Coronary artery (tissue), 2 donors: ENCODE measurements at places on chromosomes 4 and X.
A peak's percentile ranks its signal among the peaks of the same experiment; 100 is the strongest.

DNA sequence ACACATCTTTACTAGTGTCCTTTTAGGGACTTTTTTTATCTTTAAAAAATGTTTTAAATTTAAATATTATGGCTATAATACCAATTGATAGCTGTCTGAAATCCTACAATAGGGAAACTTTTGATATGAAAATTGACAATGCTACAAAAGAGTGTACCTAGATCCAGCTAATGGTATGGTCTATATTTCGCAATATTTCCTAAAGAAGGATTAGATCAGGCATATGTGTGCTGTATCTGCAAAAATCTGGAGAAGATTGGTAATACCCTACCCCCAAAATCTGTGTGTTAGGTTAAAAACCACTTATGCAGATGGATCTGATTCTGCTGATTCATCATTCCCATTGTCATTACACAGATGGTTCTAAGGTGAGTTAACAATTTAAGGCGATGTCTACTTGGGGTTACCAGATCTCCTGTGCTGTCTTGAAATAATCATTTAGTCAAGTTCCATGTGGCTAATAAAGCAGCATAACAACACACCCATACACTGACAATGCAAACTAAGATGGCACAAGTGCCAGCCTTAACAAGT lies 137.1 kb downstream of the GASK1B start:
- DNase-seq, result no peak

GRCh38 chr4:122577808-122578781 lies 42.8 kb downstream of the IL21 start:
- DNase-seq, result no peak

DNA sequence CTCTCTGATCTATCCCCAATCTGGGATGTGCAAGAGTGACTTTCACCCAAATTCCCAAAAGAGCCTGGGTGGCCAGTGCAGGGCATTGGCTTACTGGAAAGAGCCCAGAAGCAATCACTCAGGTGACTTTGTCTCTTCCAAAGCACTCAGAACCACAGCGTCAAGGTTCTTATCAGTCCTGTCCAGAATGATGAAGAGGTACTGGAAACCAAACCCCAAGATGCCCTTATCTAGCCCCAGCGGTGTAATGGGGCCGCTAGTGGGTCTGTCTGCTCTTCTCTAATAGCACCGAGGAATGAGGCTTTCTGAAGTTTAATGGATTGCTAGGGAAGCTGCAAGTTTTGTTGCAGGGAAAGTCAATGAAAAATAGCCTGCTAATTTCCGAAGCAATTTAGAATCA lies 21.6 kb downstream of the CLNK start:
- no peak for DNase-seq

DNA sequence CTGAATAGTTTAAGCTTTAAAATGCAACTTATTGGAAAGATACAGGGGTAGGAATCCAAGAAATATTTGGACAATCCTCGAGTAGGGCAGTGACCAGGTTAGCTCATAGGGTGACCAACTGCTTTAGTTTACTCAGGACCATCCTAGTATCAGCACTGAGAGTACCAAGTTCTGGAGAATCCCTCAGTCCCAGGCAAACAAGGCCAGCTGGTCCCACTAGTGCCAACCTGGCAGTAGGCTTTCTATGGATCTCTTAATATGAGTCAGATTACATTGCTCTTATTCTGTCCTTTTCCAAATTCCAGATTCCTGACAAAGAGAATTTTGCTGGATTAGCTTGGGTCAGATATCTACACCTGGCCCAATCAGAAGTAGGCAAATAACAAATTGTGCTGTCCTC lies 493.7 kb downstream of the KCNIP4 start:
- DNase-seq, result no peak

DNA sequence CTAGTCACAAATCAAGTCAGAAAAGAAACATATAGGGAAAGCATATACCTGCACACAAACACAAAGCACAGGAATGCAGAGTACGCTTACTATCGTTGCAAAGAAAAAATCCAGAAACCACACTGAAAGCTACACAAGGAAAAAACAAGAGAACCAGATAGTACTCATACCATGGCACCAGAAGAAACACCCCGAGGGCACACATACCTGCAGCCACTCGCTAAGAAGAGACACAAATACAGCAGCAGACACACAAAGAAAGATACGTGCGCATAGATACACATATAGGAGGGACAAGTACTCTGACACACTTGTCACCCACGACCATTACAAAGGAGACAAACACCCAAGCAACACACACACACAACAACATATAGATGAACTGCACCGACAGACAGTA lies 1.4 kb upstream of the SLC38A5 start:
- no peak for DNase-seq

DNA sequence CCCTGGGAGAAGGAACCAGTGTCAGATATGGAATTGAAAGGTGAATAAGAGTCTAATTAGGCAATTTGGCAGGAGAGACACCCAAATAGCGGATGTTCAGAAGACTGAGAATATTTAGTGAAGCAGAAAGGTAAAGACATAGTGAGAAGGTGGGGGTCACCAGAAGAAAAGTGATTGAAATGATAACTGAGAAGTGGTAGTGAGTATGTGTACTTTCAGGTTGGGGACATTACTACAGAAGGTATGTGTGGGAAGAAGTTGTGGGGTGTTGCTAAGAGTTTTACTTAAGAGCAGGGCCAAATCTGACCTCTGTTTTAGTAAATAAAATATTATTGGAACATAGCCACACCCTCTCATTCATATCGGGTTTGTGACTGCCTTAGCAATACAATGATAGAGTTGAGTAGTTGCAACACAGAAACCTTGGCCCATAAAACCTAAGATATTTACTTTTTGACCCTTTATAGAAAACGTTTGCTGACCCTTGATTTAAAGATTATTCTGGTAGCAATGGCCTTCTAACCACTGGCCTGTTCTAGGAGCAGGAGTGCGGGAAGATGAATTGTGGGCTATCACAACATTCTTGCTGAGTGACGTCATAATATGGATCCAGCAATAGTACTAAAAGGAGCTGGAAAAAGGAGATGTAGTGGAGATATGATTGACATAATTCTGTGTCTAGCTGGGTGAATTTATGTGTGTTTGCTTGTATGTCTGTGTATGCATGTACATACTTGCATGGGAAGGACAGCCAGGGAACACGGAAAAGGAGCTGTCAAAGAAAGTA lies 115.3 kb downstream of the HS3ST1 start:
- DNase-seq, result no peak

DNA sequence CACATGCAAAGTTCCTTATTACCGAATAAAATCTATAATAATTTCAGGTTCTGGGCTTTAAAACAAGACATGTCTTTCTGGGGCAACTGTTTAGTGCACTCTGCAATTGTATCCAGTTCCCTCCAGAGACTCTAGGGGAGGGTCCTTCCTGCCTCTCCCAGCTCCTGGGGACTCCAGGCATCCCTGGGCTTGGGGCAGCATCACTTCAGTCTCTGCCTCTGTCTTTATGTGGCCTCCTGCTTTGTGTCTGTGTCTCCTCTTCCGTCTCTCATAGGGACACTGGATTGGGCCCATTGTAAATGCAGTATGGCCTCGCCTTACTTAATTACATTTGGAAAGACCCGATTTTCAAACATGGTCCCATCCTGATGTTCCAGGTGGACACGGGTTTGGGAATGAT lies 10.9 kb upstream of the ASMTL start:
- no peak for DNase-seq

GRCh38 chr4:99634742-99635360 lies 22.8 kb downstream of the C4orf54 start:
- DNase-seq, result no peak

DNA sequence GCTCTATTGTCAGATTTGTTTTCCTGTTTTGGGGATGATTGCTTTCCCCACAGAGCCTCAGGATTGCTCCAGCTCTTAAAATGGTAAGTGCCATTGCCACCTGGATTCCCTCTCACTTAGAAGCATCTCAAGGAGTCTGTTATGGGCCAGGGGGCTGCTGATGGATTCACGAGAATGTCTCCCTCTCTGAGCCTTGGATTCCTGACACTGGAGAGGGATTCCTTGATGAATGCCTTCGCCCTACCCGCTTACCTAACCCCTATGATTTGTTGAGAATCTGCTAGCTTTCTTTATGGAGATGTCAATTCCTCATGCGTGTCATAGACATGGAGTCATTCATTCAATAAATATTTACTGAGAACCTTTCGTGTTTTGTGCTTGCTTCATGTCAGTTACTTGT lies 36.9 kb upstream of the TENM3 start:
- no peak for DNase-seq

DNA sequence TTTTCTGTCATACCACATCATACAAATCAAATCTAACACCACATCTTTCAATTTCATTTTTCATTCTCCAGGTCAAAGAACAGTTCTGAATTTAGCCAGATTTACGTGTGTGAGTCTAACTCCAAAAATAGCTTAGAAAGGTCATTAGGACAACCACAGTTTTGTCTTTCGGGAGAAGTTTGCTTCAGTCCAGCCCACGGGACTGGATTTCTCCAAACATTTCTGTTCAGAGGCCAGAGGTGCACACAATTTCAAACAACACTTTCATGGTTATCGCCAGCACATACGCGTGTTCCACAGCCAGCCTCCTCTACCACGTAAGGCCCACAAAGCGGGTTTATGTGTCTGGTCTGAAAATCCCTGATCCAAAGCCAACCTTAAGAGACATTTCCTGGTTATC lies 65.9 kb downstream of the VEGFC start:
- DNase-seq, result no peak

- no peak for DNase-seq
Observed at GRCh38 chr4:3387154-3387942, 54.4 kb upstream of the HGFAC start.

DNA sequence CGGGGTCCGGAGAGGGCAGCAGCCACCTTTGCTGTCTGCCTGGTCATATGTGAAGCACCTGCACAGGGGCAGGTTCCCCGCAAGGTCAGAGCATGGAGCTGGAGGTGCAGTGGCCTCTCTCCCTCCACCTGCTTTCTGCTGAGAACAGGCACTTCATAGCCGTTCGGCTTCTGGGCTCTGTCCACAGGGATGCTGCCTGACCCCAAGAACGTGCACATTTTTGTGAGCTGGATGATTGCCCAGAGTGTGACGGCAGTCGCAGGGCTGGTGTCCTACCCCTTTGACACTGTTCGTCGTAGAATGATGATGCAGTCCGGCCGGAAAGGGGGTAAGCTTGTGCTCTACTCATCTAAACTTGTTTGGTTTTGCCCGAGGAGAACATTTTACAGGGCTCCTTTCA lies 2.5 kb downstream of the SLC25A4 start:
- peak; percentile 87 for DNase-seq
